Anterior cingulate cortex (tissue), 58 donors: ENCODE measurements at places on chromosomes 16 and 17.

DNA sequence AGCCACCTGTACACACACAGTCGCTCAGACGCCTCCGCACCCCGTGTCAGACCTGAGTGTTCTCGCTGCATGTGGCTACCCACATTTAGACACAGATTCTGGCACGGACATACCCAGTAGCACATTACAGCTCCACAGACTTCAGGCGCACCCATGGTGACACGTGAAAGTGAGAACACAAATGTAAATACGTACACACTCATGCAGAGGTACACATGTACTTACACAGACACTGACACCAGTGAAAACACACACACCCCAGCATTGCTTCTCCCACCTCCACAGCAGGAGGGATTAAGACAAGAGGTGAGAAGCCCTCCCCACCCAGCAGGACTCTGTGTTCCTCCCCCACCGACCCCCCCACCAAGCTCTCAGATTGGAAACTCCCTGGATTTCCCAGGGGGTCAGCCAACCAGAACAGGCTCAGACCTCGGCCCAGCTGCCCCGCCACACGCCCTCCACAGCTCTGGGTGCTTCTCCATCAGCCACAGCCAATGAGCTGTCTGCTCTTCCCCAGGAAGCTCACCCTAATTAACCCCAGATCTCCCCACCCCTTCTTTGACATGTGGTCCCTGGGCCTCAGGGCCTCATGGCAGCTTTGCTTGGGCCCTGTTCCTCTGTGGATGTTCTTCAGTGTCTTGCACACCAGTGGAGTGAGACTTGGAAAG lies 5.3 kb upstream of the FOXN1 start:
- DNase-seq, result no peak

- DNase-seq, result no peak
These were observed 23.1 kb upstream of the OSGIN1 start for GRCh38 chr16:83929811-83930555.

DNA sequence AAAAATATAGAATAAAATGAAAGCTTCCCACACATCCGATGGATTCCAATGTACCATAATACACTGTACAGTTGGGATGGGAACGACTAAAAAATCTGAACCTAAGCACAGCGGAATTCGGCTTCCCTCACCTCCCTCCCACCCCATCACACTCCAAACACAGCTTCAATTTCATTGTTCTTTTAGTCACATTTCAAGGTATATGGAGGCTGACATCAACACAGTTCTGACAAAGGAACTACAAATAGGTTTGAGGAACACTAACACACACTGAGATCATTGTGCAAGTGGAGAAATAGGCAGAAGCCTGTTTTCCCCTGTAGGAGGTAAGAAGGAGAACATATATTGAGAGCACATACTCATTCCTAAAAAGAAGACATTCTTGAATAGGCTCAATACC lies 85.1 kb downstream of the WDR59 start:
- no peak for DNase-seq

- DNase-seq, result no peak
These were observed 25.7 kb downstream of the CDYL2 start for GRCh38 chr16:80778703-80779102.

GRCh38 chr17:17675925-17676534 lies 5.2 kb upstream of the RAI1 start:
- no peak for DNase-seq

DNA sequence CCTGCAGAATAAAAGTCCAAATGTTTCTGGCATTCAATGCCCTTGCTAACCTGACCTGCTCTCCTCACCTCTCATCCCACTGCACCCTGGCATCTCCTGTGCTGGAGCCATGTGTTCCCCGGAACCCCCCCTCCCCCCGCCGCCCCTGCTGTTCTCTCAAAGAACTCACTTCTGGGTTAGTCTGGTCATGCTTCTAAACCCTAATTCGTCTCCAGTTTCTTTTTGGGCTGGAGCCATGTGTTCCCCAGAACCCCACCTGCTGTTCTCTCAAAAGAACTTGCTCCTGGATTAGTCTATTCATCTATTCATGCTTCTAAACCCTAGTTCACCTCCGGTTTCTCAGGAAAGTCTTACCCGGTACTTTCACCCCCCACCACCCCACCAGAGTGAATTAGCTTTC lies 808 bp upstream of the ALOX15 start:
- no peak for DNase-seq
